ENCODE measurements at places on chromosomes 5 and 9.

DNA sequence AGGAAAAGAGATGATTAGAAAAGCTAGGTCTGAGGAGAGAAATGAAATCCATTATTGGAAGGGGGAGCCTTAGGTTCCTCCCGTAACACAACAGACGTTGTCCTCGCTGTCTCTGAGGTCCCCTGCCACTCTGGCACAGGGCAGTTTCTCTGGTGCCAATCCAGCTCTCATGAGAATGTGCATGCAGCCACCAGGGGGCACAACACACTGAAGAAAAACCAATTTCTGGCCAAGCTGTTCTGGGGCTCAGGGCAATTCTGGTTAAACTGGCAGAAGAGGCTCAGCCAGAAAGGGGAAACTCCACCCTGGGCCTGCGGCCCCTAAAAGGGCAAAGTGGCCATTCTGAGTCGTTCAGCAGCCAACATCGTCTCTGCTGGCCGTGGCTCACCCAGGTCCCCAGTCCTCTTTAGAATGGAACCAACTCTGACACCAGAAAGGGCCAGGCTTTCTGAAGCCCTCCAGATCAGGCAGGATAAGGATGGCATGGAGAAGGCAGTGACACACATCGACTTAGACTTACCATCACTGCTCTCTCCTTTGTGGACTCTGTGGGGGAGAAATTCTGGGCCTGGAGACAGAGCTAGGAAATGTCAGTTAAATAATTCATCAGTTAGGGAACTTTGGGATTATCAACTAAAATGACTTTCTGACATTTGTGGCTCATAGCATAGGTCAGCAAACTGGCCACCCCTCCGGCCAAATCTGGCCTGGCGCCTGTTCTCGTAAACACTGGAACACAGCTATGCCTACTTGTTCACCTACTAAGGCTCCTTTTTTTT is 58.5 kb upstream of the GOLPH3 start:
- H3K27ac ChIP-seq: peak overlapping the region; percentile 43
- H3K36me3 ChIP-seq: peaks cover 78% of the 10 kb centered on the region
- H3K4me1 ChIP-seq: peaks cover 22% of the 10 kb centered on the region
- no peaks in the 10 kb centered on the region for H3K27me3 ChIP-seq
- no peak overlapping the region for H3K4me3 ChIP-seq

DNA sequence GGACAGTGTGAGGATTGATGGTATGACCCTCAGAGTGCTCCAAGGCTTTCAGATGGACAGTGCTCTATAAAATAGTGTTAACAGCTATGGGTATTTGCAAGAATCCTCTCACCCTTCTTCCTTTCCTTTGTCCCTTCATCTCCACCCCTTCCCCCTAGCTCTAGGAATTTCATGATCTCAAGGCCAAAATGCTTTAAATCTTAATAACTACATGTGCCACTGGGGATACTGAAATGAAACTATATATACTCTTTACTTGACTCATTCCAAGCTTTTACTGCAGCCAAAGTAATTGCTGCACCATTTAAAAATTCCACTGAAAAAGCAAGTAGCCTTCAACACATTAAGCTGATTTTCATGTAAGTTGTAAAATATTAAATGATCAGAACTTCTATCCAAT is 361.6 kb upstream of the SLC30A5 start:
- H3K4me1 ChIP-seq: no peaks in the 10 kb centered on the region
- H3K36me3 ChIP-seq: no peaks in the 10 kb centered on the region
- H3K27me3 ChIP-seq: no peaks in the 10 kb centered on the region
- H3K4me3 ChIP-seq: no peak overlapping the region
- DNase-seq: no peak

DNA sequence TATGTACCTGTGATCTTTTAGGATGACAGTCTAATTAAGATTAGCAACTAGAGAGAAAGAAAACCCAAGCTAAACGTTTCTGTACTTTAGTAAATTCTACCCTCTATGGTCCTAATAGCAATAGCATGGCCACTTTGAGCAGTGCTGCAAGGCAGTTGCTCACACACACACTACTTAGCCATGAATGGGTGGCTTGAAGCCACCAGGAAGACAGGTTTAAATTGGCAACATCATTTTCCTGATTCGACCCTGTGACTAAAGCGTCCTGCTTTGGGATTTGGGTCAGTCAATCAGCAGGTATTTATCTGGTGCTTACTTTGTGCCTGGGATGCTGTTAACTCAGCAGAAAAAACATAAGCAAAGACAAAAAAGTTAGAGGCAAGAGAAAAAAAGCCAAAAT is 150.6 kb downstream of the ARRDC3 start:
- peaks cover 5% of the 10 kb centered on the region for H3K27me3 ChIP-seq
- DNase-seq: no peak
- no peak overlapping the region for H3K4me3 ChIP-seq
- no peak overlapping the region for H3K27ac ChIP-seq
- no peaks in the 10 kb centered on the region for H3K4me1 ChIP-seq

GRCh38 chr9:86324308-86324707 is 29.9 kb downstream of the TUT7 start:
- no peak overlapping the region for H3K4me3 ChIP-seq
- peaks cover 5% of the 10 kb centered on the region for H3K4me1 ChIP-seq
- peaks cover 92% of the 10 kb centered on the region for H3K36me3 ChIP-seq
- no peaks in the 10 kb centered on the region for H3K27me3 ChIP-seq
- no peak for DNase-seq

DNA sequence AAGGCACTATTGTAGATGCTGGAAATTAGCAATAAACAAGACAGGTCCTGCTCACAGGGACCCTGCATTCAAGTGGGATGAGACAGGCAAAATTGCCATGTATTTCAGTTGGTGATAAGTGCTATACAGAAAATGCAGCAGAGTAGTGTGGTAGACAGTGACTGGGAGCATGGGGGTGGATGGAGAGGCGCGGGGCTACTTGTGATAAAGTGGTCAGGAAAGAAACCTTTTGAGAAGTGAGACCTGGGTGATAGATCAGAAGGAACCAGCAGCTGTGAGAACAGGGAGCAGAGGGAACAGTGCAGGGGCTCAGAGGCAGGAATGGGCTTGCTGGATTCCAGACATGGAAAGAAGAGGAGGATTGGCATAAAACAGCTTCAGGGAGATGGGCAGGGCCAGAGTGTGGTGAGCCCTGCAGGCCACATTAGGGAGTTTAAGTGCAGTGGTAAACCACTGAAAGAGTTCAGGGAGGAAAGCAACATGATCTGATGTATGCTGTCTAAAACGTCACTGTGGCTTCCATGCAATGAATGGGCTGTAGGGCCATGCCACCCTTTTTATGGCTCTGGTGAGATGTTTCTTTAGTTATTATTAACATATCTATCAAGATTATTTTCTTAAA is 7.3 kb downstream of the CRHBP start:
- H3K27me3 ChIP-seq: peaks cover 11% of the 10 kb centered on the region
- no peak overlapping the region for H3K27ac ChIP-seq
- H3K4me3 ChIP-seq: no peak overlapping the region
- DNase-seq: no peak

DNA sequence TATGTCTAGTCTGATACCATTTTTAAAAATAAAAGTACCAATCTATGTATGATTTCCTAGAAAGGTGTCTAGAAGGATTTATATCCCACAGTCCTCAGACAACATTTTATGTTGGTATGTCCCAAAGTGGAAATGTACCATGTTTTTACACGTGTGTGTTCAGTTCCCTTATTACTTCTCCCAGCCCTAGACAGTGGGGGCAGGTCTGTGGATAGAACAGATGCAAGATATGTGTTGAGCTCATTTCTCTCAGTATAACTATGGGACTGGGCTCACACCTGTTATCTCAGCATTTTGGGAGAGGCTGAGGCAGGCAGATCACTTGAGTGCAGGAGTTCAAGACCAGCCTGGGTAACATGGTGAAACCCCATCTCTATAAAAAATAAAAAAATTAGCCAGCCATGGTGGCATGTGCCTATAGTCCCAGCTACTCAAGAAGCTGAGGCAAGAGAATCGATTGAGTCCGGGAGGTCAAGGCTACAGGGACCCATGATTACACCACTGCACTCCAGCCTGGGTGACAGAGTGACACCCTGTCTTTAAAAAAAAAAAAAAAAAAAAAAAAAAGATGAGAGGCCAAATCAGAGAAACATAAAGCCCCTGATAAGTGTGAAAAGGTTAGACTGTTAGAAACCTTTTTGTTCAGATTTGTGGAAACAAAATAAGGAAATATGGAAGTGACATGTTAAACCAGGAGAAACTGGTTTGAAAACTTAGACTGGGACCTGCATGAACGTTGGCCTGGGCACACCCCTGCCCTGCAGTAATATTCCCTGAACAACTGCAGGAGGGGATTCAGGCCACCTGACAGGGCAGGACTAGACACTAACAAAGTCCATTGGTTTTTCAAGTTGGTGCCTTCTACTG is 7.4 kb upstream of the SLC2A8 start:
- H3K4me3 ChIP-seq: no peak overlapping the region
- no peak for DNase-seq
- H3K27me3 ChIP-seq: peaks cover 42% of the 10 kb centered on the region

DNA sequence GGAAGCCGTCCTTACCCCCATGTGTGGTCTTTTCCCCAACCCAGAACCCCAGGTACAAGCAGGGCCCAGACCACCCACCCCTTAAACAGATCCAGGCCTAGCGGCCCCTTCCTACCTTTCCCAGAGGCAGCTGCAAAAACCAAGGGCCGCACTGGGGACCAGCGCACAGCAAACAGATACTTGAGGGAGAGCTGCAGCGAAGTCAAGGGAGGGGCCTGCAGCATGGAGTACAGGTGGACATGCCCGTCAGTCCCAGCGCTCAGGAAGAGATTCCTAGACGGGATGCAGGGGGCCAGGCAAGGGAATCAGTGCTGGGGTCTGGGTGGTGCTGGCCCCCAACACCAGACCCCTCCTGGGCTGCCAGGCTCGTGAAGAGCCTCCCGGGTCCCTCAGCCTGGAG is 22.5 kb downstream of the DYNC2I2 start:
- H3K4me1 ChIP-seq: no peaks in the 10 kb centered on the region
- H3K4me3 ChIP-seq: no peak overlapping the region
- DNase-seq: no peak

DNA sequence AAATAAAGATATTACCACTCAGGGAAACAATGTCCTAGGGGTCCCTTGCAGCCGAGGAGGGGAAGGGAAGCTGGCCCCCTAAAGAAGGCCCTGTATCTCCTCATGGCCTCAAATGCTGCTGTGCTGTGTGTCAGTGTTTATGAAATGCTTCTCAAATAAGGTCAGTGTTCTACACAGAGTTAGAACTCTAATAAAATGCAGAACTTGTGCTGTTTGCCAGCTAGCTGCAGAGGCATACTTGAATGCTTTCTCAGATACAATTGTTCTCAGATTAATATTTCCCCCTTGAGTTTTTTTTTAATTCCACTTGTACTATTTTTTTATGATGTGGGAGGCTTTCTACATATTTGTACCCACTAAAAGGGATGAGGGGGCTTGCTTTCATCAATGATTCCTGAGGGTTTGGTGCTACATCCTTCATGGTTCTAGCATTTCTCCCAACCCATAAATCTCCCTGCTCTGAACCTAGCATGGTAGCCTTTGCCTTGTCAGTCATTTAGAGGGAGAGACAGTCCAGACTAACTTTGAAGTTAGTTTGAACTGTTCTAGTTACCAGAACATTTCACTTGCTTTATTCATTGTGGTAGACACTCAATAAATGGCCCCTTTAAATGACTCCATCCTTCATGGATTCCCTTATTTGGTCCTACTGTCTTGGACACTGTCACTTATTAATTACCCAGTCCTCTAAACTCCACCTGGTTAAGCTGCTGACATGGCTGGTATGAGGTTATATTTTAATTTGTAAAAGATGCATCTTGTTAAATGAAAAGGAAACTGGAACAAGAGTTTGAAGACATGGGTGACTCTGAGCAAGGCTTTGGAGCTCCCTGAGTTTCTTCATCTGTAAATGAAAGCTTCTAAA is 12.6 kb downstream of the SLIT3 start:
- H3K4me1 ChIP-seq: no peaks in the 10 kb centered on the region
- no peak for DNase-seq
- peaks cover 37% of the 10 kb centered on the region for H3K27me3 ChIP-seq
- H3K27ac ChIP-seq: no peak overlapping the region
- H3K36me3 ChIP-seq: no peaks in the 10 kb centered on the region

GRCh38 chr5:60541980-60542379 is 158.0 kb downstream of the DEPDC1B start:
- no peak for DNase-seq
- no peaks in the 10 kb centered on the region for H3K27me3 ChIP-seq
- H3K4me1 ChIP-seq: peaks cover 26% of the 10 kb centered on the region
- no peaks in the 10 kb centered on the region for H3K36me3 ChIP-seq

- peak overlapping the region; percentile 65 for H3K4me3 ChIP-seq
- no peak for DNase-seq
- peaks cover 50% of the 10 kb centered on the region for H3K27me3 ChIP-seq
- H3K36me3 ChIP-seq: peaks cover 2% of the 10 kb centered on the region
Measured at GRCh38 chr9:88536023-88536324, 996 bp downstream of the NXNL2 start.

GRCh38 chr9:93649610-93650261 is 73.4 kb downstream of the PHF2 start:
- H3K4me3 ChIP-seq: no peak overlapping the region
- no peak overlapping the region for H3K27ac ChIP-seq
- no peak for DNase-seq
- no peaks in the 10 kb centered on the region for H3K4me1 ChIP-seq

GRCh38 chr5:143985832-143986515 is 174.0 kb downstream of the HMHB1 start:
- DNase-seq: no peak
- H3K27ac ChIP-seq: no peak overlapping the region
- no peak overlapping the region for H3K4me3 ChIP-seq
- peaks cover 5% of the 10 kb centered on the region for H3K27me3 ChIP-seq
- peaks cover 7% of the 10 kb centered on the region for H3K4me1 ChIP-seq

- H3K27ac ChIP-seq: no peak overlapping the region
- peaks cover 21% of the 10 kb centered on the region for H3K4me1 ChIP-seq
- H3K4me3 ChIP-seq: no peak overlapping the region
- peaks cover 43% of the 10 kb centered on the region for H3K27me3 ChIP-seq
- no peak for DNase-seq
Measured at GRCh38 chr9:127397646-127398274, 791 bp downstream of the SLC2A8 start.

DNA sequence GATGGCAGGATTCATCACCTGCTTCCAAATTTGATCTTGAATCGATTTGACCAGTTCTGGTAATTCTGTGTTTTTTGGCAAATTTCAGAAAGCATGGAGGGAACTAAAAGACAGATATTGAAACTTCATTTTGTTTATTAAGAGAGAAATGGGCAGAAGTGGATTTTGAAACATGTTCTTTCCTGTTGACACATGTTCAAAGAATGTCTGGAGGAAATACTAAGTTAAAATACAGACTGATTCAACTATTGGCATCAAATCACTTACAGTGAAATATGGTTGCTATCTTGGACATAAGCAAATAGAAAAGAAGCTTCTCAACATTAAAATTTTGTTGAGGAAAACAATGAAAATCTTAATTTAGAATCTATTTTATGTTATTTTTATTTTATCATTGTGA is 19.3 kb upstream of the GZMK start:
- H3K27ac ChIP-seq: no peak overlapping the region
- no peaks in the 10 kb centered on the region for H3K36me3 ChIP-seq
- no peak for DNase-seq
- no peaks in the 10 kb centered on the region for H3K27me3 ChIP-seq
- peaks cover 9% of the 10 kb centered on the region for H3K4me1 ChIP-seq

DNA sequence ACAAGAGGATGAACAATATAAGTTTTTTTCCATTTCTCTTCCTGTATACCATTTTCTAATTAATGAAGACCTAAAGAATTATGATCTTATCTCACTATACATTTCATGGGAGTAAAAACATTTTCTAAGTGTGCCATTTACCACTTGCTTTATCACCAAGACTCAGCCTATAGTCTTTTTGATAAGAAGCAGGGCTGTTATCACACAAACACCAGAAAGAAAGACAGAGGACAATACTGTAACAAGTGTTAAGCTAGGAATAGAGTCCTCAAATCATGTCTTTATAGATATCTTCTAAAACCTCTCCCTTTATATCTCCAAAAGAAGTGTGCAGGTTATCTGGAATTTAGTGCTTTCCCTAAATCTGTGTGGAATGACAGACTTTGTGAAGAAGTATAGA is 119.7 kb downstream of the FAM174A start:
- no peak overlapping the region for H3K27ac ChIP-seq
- no peaks in the 10 kb centered on the region for H3K4me1 ChIP-seq
- no peak overlapping the region for H3K4me3 ChIP-seq
- DNase-seq: no peak

All from naive thymus-derived CD8-positive, alpha-beta T cell (primary cell).